Motor neuron (in vitro differentiated cells): ENCODE measurements at places on chromosomes 4 and X. TPM values are rescaled to one million over a fixed set of nuclear protein-coding genes. Genes with fewer than 3 reads are reported as not detected.

TMPRSS11B gene
- total RNA-seq: 0.19 and 0.39 TPM in 2 replicates

DNA sequence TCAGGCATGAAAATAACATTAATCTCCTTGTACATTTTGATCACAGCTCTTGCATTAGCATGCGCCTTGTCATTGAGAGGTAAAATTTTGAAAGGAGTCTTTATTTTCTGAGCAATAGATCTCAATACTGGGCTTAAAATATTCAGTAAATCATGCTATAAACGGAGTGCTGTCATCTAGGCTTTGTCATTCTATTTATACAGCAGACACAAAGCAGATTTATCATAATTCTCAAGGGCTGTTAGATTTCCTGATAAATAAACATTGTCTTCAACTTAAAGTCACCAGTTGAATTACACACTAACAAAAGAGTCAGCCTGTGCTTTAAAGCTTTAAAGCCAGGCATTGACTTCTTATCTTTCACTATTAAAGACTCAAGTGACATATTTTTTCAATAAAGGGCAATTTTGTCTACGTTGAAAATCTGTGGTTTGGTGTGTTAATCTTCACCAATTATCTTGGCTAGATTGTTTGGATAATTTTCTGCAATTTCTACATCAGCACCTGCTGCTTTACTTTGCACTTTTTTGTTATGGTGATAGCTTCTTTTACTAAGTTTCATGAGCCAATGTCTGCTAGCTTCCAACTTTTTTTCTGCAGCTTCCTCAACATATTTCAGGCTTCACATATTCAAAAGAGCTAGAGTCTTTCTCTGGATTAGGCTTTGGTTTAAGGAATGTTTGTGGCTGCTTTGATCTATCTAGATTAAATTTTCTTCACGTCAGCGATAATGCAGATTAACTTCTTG, 27.9 kb upstream of the UGT2B4 start:
- ATAC-seq: no peak

DNA sequence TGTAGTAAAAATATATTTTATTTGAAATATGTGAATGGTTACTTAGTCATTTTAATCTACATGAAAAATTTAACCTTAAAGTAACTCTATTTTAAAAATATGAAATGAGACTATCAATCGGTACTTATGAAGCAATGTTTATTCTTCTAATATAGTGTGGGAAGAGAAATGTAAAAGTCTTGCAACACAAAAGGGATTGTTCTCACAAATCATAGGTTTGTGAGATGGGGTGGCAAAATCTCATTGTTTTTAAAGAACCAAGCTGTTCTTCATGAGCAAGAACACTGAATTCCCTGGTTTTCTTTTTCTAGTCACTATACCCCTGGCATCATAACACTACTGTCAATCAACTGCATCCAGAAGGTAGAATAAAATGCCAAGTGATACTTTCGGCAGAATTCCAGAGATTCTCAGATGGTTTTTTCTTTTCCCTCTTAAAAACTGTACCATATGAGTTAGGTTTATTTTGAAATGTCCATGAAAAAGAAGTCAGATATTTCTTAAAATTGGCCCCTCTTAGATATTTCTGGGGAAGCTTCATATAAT, 52.2 kb downstream of the SNCA start:
- ATAC-seq: no peak

- no peak for ATAC-seq
Observed at GRCh38 chr4:113496698-113497097, 264.8 kb downstream of the CAMK2D start.

DNA sequence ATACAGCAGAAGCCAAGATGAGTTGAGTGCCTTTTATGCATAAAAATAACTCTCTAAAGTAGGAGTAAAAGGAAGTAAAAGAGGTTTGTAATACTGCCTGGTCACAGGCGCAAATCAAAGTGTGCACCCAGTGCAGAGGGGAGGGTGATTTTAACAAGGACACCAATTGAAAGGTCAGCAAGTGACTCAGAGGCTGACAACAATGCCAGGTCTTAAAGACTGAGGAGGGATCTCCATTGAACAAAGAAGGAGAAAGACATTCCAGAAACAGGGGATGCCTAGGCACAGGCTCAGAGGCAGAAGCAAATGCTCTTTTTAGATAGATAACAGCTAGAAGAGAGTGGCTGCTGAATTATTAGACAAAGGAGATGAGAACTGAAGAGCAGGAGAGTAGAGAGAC, 297.4 kb upstream of the VCX start:
- peak; percentile 54 for ATAC-seq

GRCh38 chr4:100651499-100652175, 133.8 kb upstream of the EMCN start:
- ATAC-seq: no peak

GRCh38 chr4:103054030-103054429, 22.5 kb downstream of the SLC9B2 start:
- ATAC-seq: no peak

SLC38A5 gene
- total RNA-seq: 1.1 and 2.2 TPM in 2 replicates

DNA sequence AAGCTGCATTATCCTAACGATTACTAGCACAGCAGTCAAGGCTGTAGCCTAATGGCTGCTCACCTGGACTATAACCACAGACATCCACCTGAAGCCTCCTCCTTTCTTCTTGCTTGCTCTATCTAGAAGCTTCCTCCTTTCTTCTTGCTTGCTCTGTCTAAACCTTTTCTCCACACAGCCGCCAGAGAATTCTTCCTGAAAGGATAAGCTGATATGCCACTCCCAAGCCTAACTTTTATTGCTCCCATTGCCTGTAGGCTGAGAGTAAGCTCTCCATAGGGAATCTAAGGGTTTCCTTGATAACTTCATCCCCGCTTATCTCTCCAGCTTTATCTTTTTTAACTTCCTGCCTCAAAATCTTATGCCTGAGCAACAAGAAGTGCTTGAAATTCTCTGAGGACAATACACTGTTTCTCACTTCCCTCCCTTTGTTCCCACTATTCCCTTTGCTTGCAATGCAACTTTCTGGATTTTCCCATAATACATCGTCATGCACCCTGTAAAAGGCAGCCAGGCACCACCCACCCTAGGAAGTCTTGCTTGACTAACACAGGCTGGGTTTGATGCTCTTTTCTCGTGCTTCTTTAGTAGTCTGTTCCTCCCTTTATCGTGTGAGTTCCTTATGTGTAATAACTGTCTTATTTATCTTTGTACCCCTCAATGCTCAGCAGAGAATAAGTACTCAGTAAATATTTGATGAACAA, 1.4 kb upstream of the LRIT3 start:
- no peak for ATAC-seq

EFHC2 gene
- 0.41 TPM in 2 replicates for total RNA-seq

GRCh38 chr4:2172627-2173231, 69.2 kb downstream of the HAUS3 start:
- ATAC-seq: no peak

GRCh38 chr4:91734682-91735081, 569.1 kb upstream of the GRID2 start:
- no peak for ATAC-seq

HTRA3 gene
- 1.1 TPM in 2 replicates for total RNA-seq

- ATAC-seq: no peak
Observed at GRCh38 chr4:189773909-189774308, 166.8 kb upstream of the FRG1 start.

- ATAC-seq: no peak
Observed at GRCh38 chrX:63702556-63702955, 82.5 kb downstream of the ARHGEF9 start.

GRCh38 chrX:147680251-147680650, 231.5 kb upstream of the FMR1 start:
- ATAC-seq: no peak

DNA sequence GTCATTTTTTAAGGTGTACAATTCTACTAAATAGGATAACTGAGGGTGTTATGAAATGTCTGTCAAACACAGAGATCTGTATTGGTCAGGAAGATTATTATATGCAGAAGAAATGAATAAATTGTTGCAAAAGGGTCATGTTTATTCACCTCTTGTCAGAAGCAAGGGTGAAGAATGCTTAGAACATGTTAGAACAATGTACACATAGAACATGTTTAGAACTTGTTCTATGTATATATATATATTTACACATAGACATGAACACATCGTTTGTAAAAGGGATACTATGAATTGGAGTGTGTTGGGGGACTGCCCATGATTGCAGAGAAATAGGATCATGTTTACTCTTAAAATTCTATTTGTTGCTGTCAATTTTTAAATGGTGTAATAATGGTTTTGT, 28.0 kb upstream of the TMEM150C start:
- ATAC-seq: no peak

DNA sequence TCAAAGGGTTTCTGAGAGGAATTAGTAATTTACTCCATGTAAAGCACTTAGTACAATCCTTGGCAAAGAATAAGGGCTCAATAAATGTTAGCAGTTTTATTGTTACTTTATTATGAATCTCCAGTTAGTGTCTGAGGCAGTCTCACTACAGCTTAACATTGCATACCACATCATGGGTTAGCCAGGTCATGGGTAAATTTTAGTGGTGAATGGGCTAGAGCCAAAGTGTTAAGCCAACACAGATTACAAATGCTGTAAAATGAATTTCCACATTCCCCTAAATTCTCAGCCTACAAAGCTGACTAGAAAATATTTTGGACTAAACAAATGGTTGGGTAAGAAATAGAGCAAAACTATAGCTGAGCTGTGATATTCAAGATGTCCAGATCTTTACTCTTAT, 72.4 kb downstream of the NRK start:
- no peak for ATAC-seq

XG gene
- total RNA-seq: 0.43 and 0.45 TPM in 2 replicates
